ENCODE measurements at places on chromosomes 11 and 22.

DNA sequence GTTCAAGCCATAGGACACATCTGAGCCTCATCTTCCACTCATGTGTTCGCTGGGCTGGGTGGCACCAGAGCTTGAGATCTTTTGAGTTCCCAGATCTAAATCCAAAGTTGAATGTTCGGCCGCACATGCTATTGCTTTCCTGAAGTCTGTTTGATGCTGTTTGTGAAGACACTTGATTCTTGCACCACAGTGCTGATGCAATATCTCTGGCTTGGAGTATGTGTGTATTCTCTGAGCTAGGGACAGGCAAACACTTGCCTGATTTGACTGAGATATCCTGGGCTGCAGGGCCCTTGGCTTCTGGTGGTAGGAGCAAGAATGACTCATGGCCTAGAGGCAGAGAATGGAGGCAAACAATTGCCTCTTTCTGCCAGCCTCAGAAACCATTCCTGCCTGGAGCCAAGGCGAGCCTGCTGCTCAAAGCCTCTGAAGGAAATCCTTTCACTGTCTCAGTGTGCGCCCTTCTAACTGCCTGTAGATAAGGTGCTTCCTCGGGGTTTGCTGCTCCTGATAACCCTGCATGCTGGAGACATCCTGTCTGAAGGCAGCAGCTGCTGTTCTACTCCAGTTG lies 73.0 kb downstream of the CYB5R2 start:
- DNase-seq: no peak

GRCh38 chr11:122882857-122883645 lies 492 bp downstream of the JHY start:
- no peak for DNase-seq

DNA sequence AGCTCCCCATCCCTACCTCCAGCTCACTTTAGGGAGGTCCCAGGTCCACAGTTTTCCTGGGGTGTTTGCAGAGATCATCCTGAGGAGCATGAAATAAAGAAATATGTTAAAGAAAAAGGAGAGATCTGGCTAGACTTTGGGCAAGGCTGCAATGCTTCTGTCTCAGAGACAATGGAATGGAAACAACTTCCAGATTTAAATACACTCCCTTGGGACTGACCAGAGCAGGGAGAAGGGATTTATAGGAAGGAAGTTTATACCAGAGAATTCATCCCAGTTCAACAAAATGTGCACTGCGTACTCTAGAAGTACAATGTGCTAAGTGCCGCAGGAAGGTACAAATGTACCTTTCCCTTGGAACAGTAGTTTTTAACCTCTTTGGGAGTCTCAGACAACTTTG lies 40.4 kb downstream of the ETS1 start:
- DNase-seq: no peak

GRCh38 chr11:93861808-93862207 lies 11.4 kb upstream of the VSTM5 start:
- DNase-seq: no peak

- no peak for DNase-seq
These were observed 17.3 kb downstream of the EPS8L2 start for GRCh38 chr11:723120-723883.

GRCh38 chr22:45966320-45966894 lies 10.6 kb downstream of the WNT7B start:
- DNase-seq: no peak

- DNase-seq: no peak
These were observed 9.9 kb downstream of the MTMR2 start for GRCh38 chr11:95913830-95914615.

DNA sequence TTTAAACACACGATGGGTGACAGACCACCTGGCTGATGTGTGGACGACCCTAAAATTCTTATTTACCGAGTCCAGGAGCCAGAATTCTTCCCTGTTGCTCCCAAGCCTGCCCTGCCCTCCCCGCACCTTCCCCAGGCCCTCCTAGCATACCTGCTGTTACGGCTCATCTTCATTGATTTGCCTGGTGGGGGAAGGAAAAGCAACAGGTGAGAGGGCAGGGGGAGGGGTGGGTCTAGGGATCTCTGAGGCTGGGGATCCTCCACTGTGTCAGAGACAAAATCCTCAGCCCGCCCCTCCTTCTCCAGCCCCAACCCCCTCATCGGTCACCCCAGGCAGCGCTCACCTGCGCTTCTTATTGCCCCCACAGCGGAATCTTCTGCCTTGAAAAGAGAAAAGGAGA lies 4.0 kb downstream of the FXYD2 start:
- no peak for DNase-seq

GRCh38 chr11:69918231-69918937 lies 99.2 kb upstream of the FGF3 start:
- DNase-seq: no peak

DNA sequence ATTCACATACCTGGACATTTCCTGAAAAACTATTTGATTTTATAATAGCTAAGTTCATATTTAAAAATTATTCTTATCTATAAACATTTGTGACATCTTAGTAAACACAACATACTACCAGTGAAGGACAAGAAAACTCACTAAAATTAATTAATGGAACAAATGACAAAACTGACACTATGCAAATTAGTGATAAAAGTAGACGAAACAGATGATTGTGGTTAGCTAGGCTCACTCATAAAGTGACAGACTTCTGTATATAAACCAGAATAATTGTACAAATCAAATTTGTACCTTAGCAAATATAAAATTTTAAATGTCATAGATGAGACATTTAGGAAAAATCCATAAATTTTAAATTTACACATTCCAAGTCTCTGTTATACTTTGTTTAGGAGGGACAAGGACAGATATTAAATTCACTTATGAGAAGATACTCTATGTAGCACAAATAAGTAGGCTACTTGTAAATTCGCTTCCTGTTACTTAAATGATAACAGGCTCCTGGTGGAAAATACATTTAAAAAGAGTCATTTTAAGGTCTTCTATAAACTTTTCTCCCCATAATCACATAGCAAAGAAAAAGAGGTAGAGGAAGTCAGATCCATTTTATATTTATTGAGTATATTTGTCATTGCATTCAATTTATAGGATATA lies 81.2 kb downstream of the KIF18A start:
- no peak for DNase-seq

- no peak for DNase-seq
These were observed 79.3 kb upstream of the SHANK2 start for GRCh38 chr11:71331631-71332030.

GRCh38 chr11:74902342-74902741 lies 46.5 kb downstream of the XRRA1 start:
- no peak for DNase-seq

DNA sequence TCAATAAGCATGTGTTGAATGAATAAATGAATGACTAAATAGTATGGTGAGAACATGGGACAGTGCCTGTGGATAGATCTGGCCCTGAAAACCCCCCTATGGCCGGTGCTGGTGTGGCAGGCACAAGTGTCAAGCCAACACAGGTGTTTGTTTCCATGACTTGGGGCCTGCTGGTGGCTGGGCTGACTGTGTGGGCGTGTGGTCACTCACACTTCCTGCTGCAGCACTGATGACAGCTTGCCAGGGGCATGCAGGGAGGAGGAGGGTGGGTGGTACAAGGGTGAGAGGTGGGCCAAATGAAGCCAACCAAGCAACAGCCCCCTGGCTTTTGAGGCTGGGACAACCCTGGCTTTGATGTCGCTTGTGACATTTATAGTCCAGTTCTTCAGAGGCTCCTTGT lies 30.3 kb upstream of the ABCC8 start:
- DNase-seq: no peak

DNA sequence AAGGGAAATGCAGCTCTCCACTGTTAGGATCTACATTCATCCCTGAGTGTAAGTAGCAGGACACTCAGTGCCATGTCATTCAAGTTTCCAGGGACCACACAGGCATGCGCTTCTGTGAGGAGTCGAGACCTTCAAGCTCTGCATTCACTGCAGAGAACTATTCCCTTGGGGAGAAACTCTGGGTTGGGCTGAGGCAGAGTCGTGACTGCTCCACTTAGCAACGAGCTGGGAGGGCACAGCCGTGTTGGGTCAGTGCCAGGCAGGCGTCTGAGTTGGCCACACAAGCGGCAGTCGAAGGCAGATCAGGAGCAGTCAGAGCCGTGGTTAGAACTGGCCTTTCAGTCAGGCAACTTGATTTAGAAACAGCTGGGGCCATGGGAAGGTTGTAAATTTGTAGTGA lies 14.7 kb downstream of the MPEG1 start:
- DNase-seq: peak; percentile 41

- no peak for DNase-seq
These were observed 6.0 kb upstream of the ARHGAP42 start for GRCh38 chr11:100681064-100681502.

DNA sequence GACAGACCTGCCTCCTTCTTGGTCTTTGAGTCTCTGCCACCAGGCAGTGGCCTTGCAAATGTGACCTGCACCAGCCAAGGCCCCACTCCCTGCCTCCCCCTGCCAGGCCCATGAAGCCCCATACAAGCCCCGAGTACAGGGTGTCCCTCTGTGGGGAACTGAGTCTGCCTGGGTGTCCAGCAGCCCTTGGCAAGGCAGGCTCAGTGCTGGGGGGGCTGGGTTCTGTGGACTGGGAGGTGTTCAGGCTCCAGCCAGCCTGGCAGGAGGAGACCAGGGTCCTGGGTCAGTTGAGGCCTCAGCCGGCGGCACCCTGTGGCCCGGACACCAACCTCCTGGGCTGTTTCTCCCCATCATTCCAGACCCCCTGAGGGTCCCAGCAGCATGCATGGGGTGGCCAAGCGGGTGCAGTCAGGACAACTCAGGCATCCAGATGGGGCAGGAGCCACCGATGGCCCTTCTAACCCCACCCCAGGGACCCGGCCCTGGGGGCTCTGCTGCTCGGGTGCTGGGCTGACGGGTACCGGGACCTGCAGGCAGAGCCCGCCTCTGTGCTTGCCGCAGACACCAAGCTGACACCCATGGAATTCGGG lies 5.7 kb downstream of the MUC5AC start:
- DNase-seq: no peak

GRCh38 chr11:68813773-68814172 lies 27.9 kb downstream of the CPT1A start:
- DNase-seq: no peak

Data from GOT3 (cell line).